Mucosa of descending colon (tissue), 3 donors: ENCODE measurements at places on chromosomes 5 and 9.

GRCh38 chr5:103522586-103522985, 40.0 kb downstream of the NUDT12 start:
- no peak for DNase-seq

GRCh38 chr5:10602031-10602806, 38.3 kb downstream of the ANKRD33B start:
- DNase-seq, result no peak

DNA sequence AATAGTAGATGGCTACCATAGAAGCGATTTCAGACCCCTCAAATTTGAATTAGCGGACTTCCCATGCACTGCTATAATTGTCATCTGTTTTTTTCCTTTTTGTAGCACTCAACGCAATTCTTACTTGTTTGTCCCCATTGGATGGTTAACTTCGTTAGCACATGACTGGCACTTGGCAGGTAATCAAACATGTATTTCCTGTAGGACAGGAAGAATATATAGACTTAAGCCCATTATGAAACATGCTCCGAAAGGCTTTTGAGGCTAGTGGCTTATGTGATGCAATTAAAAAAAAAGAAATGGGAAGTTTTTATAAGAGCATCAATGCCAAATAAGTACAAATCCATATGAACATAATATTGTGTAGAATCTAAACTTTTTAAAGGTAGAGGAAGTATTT, 301.2 kb downstream of the PSAT1 start:
- DNase-seq, result no peak

- no peak for DNase-seq
These were observed 31.2 kb downstream of the NKD2 start for GRCh38 chr5:1039706-1040260.

- DNase-seq, result no peak
These were observed 166.5 kb upstream of the NR3C1 start for GRCh38 chr5:143569722-143570567.

GRCh38 chr9:114096866-114097612, 2.1 kb downstream of the KIF12 start:
- DNase-seq, result no peak

DNA sequence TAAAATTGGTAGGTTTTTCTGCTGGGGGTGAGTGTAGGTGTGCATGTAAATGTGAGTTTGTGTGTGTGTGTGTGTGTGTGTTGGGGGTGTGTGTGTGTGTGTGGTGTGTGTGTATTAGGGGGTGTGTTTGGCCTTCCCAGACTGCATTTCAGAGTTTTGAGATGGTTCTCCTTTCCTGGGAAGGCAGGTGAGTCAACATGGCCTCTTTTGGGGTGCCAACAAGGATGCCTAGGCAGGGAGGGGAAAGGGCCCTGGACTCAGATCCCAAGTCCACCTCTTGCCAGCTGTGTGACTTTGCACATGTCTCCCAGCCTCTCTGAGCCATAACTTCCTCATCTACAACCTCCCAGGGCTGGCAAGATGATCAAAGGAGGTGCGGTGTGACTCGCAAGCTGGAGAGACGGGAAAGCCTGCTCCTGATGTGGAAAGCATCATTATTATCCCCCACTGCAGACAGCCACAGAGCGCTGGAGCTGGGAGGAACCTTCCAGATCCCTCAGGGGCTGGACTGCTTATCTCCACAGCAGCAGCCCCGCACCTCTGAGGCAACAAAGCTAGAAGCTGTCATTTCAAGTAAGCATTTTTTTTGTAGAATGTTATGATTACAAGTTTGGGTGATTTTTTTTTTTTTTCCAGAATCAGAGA, 63.5 kb upstream of the TBC1D2 start:
- no peak for DNase-seq
